ENCODE measurements at places on chromosomes 1 and 21.

DNA sequence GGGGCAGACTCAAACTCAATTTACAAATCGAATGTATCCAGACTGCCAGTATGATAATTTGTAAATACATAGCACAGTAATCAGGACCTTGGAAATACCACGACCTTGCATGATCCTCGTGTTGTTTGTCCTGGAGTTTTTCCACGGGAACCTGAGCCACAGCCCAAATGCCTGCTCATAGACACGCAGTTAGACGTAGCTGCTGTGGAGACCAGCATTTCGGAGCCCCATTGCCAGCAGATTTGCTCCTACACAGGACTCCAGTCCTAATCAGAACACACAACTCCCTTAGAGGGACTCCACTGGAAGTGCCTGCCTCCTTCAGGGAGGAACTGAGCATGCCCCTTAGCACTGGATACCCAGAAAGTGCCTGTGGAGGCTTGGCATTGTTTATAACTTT is 163.2 kb downstream of the GALNT2 start:
- DNase-seq: no peak

- no peak for DNase-seq
Measured at GRCh38 chr1:87044840-87045239, 130.4 kb downstream of the HS2ST1 start.

- DNase-seq: peak; percentile 69
Measured at GRCh38 chr1:24914226-24915069, 15.6 kb downstream of the RUNX3 start.

DNA sequence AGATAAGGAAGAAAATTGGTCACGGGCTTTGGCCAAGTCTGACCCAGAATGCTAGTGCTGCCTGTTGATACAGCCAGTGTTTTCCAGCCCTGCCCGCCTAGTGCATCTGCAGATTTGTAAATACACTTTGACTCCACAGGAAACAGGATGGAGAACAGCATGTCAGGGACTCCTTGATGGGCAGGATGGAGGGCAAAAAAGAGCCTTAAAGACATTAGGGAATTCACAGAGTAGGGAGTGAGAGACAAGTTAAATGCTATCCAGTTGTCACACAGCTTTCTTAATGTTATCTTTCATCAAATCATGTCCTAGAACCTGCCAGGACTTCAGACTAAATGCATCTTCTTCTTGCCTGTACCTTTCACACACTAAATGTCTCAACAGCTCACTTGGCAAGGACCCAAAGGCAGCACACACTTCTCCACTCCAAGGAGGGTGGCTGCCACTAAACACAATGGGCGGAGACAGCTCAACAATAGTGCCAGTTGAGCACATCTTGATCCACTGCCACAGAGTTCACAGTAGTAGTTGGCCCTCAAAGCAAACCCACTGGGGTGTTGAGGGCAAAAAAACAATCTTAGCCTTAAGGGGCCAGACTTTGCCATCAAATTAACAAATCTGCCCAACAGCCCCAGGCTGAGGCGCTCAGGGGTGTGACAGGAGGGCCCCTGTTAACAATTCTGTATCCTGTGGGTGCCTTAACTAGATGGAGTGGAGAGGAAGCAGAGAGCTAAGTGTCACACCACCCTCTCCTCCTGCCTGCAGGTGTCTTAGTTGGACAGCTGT is 2.7 kb downstream of the HIVEP3 start:
- no peak for DNase-seq

DNA sequence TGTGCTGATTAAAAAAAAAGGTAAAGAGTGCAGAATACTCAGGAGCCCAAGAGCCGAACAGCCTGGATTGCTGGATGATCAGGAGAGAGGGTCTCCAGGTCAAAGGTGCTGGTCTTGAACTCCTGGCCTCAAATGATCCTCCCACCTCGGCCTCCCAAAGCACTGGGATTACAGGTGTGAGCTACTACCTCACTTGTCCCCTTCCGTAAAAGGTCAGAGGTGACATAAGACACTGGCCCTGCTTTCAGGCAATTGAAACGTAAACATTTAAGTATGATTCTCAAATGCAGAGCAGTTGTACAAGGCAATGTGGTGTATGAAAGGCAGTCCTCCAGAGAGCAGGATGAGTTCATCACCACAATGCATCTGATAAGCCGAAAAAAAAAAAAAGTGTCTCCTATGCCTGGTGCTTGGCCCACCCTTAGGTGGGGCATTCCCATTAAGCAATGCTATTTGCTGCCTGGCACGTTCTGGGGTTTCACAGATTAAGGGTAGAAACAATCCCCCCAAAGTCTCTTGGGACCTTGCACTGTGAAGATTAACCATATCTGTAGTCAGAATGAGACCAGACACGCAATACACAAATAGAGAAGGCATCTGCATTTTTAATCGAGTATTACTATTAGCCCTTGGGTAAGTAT is 47.7 kb downstream of the PARP1 start:
- DNase-seq: no peak

DNA sequence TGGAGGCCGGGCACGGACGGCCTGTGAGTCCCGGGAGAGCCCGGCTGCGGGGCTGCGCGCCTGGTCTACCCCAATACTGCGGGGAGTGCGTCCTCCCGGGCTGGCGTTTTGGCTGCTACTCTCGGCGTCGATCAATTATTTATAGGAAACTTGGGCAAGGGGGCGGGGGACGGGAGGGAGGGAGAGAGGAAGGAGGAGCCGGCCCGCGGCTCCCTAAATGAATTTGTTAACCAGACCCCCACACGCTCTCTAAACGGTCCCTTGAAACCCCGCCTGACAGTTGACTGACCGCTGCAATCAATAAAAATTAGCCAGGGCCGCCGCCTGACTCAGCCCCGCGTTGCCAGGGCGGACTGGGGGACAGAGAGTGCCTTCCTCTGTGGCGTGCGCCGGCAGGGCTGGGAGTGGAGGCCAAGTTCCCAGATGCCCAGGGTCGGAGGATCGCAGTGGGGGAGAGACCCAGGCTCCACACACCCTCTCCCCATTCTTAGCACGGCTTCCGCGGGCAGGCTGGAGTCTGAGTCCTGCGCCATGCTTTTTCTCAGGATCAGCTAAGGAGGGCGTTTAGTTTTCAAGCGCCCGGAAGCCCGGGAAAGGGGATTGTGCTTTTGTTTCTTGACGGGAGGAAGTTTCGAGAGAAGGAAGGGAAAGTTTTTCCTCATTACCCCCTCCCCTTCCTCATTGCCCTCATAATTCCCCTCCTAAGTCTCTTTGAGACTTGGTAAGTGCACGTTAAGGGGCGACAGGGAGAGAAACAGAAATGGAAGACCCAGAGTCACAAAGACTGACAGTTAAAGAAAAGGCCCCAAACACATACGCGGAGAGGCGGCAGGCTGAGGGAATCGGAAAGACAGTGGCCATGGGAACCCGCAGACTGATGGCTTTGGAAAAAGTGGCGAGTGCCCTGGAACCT is 6.2 kb downstream of the PAX7 start:
- no peak for DNase-seq

DNA sequence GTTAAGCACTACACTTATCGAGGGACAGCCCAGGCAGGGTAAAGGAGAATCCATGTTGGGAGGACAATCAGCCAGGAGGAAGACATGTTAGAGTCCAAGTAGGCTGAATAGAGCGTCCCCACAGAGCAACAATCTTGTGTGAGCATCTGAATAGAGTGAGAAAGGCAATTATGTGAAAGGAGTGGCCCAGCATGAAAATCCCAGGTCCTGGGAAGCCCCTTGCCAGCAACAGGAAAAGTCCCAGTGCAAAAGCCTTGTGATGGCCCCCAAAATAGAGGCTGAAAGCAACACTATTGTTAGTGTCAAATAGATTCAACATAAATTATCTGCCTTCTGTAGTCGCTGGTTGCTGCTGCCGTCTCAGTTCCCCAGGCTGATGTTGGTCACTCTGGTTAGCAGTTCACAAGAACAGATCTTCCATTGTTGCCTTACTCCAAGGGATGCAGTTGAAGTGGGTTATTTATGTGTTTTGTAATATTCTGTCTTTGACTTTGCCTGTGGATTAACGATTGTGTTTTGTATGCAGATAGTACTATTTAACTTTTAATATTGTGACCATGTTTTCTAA is 12.1 kb upstream of the ABL2 start:
- DNase-seq: no peak

DNA sequence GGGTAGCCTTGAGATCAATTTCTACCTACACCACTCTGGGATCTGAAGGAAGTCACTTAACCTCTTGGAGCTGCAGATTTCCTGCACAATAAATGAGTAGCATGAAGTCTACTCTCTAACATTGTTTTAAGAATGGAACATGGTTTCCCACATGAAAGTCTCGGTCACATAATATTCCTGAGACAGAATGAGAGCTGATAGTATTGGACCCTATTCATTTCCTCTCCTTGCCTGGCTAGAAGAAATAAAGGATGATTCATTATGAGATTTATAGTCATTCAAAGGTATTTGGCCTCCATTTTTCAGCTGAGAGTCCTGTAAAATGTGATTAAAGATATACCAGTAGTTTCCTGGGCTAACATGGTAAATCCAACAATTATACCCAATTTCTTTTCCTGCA is 56.7 kb downstream of the ARHGAP29 start:
- no peak for DNase-seq

DNA sequence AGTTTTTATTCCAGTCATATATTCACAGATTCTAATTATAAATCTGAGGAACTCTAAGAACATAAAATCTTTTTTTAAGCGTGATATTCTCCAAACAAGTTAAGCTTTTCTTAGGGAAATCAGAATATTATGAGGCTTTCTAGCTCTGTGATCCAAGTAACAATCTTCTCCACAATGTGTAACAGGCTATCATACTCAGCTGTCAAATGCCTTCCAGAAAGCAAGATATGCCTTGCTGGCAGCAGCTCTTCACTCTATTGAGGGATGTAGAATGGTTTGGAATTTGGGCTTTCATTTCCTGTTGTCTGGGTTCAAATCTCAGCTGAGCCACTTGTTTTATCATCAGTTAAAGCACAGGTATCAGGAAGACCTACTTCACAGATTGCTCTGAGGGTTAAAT is 446.5 kb downstream of the PTBP2 start:
- DNase-seq: no peak

GRCh38 chr1:48127735-48128685 is 94.5 kb upstream of the SLC5A9 start:
- DNase-seq: no peak

- DNase-seq: peak; percentile 64
Measured at GRCh38 chr1:201538612-201539551, at the start of gene NAV1. Gene NAV1, plus strand, starts transcription at chr1:201539127. Its CDS starts 83,758 bp downstream, at chr1:201622885.

GRCh38 chr21:25863031-25863430 is 128.3 kb downstream of the GABPA start:
- no peak for DNase-seq

DNA sequence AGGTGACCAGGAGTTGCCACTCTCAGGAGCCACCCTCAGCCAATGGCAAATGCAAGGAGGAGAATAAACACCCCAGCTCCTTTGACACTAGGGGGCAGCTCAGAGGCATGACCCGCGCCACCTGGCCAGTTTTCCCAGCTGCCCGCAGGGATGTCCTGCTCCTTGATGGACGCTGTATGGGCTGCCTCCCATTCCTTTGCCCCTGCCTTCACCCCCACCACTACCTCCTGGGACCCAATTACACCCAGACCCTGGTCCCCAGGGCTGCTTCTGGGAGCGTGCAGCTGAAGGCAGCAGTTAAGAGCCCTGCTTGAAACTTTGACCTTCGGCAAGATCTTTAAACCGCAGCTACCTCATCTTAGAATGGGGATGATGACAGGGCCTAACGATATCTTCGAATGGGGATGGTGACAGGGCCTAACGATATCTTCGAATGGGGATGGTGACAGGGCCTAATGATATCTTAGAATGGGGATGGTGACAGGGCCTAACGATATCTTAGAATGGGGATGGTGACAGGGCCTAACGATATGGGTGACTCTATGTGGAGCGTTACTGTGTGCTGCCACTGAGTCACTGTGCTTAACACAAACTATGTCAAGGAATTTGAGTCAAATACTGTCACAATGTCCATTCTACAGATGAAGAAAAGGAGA is 163.0 kb upstream of the KAZN start:
- no peak for DNase-seq

DNA sequence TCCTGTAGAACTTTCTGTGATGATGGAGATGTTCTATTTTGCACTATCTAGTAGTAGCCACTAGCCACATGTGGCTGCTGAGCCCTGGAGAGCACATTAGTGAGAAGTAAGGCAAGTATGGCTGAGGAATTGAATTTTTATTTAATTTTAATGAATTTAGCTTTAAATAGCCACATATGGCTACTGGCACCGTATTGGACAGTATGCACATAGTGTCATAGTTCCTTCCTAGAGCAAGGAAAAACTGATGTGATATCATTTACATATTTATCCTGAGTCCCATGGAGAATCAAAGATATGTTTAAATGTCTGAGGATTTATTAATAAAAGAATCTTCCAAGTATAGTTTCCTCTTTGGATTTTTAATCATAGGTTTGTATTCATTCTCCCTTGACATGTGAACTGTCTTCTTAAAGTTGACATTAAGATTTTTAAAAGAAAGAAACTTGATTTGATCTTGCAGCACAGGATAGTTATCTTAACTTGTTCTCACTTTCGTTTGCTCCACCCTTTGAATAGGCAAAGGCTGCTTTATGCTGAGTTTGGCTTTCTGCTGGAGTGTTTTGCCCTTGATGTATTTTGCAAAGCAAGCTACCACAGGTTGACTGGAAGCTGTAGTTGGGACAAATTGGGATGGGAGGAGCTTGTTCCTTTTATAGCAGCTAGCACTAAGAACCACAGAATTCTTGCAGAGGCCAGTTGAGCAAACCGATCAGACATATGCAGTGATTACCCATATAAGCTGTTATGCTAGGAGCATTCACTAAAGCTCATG is 129.7 kb downstream of the VPS13D start:
- DNase-seq: no peak

DNA sequence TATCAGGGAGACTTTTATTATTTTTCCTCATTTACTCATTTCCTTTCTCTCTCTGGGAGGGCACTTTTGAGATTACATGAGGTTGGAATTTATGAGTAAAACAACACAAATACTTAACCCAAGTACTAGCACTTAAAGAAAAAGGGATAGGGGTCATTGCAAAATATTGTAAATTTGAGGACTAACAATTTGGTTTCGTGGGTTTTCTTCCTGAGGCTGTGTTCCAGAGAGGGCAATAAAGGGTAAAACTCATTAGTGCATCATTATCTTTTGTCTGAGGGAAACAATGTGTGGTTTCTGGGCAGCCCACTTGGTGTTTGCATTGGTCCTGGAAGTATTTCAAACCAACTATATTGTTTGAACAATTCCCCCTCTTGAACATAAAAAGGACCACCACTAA is 96.5 kb downstream of the GREM2 start:
- DNase-seq: peak; percentile 44

- DNase-seq: peak; percentile 42
Measured at GRCh38 chr21:45167796-45168222, 93.4 kb downstream of the ADARB1 start.

DNA sequence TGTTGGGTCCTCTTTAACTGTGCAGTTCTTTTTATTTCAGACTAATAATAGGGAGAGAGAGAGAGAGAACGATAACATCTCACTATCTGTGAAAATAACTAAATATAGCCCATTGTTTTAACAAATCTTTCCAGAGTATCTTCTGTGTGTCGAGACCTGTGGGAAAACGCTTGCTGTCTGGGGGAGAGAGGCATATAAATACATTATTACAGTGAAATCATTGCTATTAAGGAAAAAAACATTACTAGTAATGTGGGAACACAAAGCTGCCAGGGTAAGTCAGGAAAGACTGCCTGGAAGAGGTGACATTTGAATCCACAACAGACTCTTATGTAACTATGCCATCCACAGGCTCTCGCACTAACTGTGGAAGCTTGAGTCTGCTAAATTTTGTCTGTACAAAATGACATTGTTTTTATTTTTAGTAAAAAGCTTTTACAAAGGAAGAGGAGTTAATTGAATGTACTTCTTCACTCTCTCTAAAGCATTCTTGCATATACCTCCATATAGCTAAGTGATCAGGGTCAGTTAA is 59.8 kb upstream of the PGD start:
- no peak for DNase-seq

GRCh38 chr1:39081271-39082009 is 55.3 kb downstream of the NDUFS5 start:
- no peak for DNase-seq
